ENCODE measurements at places on chromosomes 13 and 19.
A peak's percentile ranks its signal among the peaks of the same experiment; 100 is the strongest.

DNA sequence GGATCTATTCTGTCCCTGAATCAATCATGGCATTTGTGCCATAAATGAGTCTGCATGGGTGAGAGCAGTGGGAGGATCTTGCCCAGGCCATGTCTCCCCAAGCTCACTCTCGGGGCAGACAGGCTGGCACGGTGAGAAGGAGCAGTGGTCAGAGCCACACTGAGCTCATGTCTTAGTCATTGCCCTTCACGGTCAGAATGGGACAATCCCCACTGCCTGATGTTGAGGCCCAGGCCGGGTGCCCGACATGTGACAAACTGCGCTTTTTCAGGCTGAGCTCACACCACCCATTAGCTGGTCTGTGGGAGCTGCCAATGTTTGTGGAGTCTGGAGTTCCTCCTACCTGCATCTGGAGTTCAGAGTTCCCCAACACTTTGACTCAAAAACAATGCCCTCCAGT lies 481.9 kb downstream of the COG6 start:
- no peak for DNase-seq

GRCh38 chr19:456547-457110 lies 4.2 kb downstream of the SHC2 start:
- no peak for DNase-seq

DNA sequence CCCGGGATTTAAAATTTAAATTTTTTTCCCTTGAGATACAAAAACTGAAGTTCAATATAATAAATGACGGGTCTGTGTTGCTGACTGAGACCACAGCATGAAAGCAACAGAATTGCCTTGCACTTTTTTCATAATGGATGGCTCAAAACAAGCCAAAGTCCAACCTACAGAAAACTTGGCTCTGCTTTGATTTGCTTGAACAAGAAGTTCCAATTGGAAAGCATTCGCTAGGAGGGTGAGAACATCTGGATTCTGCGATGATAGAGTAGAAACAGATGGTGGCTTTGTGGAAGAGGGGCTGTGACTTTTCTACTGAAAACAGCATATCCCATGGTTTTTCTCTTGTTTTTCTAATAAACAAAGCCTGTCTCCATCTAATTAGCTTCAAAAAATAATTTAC lies 46.4 kb downstream of the THSD1 start:
- DNase-seq, result peak; percentile 49

DNA sequence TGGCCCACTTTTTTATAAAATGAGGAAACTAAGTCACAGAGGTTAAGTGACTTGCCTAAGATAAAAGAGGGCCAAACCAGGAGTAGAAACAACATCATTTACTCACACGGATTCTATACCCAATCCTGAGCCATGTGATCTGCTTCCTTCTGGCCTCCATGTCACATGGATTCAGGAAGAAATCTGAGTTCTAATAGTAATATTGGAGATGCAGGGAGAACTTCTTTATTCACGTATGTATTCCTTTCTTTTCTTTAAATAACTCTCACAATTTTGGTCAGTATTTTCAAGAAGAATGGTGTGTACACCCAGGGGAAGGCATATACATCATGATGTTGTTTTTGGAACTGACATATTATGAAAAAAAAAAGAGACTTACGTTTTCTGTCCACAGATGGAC lies 1.8 kb downstream of the POSTN start:
- DNase-seq, result peak; percentile 29

DNA sequence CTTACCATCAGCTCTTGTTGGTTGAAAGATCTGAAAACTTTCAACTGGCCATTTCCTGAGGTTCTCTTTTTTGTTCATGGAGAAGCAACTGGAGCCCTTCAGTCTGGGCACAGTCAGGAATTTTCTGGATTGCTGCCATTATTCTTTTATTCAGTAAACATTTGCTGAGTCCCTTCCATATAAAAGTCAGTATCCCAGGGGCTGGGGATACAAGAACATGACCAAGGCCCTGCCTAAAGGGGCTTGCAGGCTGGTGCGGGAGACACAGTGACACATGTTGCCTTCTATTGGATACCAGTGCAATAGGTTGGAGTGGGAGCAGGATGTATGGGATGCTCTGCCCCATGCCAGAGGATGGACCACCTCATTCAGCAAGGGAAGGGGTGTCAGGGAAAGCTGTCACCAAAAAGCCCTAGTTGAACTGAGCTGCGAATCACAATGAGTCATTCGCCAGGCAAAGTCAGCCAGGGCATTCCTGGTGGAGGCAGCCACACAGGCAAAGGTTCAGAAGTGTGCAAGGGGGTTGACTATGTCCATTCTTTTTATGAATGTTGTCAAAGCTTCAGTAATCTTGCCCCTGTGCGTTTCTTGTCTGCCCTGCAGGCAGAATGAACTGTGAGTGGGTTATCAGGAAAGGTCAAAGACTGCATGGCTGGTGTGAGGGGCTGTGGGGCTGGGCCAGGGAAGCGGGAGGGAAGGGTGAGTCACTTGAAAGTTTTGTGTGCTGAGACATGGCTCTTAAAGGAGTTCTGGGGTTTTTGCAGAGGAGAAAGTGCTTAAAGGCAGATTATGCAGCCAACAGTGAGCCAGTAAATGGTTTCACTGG lies 395.9 kb downstream of the KCNRG start:
- peak; percentile 75 for DNase-seq

- peak; percentile 19 for DNase-seq
Observed at GRCh38 chr13:20001366-20002190, 43.1 kb downstream of the ZMYM2 start.

DNA sequence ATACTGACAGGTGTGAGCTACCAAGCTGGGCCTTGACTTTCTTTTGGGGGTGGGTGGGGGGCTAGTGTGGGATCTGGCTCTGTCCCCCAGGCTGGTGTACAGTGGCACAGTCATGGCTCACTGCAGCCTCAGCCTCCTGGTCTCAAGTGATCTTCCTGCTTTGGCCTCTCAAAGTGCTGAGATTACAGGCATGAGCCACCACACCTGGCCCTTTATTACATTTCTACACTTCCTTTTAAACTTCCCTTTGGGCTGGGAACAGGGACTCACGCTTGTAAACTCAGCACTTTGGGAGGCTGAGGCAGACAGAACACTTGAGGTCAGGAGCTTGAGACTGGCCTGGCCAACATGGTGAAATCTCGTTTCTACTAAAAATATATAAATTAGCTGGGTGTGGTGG lies 12.0 kb downstream of the FTL start:
- no peak for DNase-seq

GRCh38 chr13:80871481-80871880 lies 530.6 kb upstream of the SPRY2 start:
- DNase-seq, result peak; percentile 55

GRCh38 chr13:53545340-53545941 lies 516.8 kb downstream of the OLFM4 start:
- DNase-seq, result no peak

DNA sequence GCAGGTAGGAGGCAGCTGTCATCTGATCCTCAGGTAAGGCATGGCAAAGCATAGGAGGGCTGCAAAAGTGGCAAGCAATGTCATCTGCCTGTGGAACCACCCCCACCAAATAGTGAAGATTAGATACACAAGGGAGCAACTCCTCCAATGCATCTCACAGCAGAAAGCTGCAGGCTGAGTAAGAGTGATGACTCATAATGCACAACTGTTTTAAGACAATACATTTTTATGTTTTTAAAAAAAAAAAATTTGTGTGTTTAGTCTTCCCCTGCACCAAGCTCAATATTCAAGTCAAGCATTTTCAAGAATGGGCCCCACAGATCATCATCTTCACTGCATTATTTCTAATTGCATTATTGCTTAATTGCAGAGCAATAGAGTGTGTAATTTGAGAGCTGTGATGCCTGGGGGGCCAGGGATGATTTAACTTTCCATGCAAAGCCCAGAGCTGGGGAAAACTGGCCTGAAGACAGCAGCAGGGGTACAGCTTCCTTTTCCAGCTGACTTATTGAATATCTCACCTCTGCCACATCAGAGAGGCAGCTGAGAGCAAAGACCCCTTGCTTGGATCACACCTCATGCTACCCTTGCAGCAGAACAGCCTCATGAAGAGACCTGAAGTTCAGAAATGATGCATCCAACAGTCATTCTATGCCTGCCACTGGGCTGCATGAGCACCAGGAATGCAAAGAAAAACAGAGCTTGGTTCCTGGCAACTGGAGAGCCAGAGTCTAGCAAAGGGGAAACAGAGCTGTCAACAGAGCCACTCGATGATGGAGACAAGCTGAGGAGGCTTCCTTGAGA lies 22.7 kb upstream of the POP4 start:
- peak; percentile 45 for DNase-seq

GRCh38 chr19:17266589-17266974 lies 661 bp upstream of the BABAM1 start:
- no peak for DNase-seq

GRCh38 chr13:43493496-43494000 lies 293.2 kb downstream of the ENOX1 start:
- no peak for DNase-seq

GRCh38 chr19:46732172-46732938 lies 13.5 kb upstream of the FKRP start:
- no peak for DNase-seq

Data from fibroblast of pulmonary artery (primary cell).